ENCODE measurements at places on chromosomes 1 and 21.

- no peak for DNase-seq
Measured at GRCh38 chr1:221527302-221527701, 214.6 kb downstream of the DUSP10 start.

DNA sequence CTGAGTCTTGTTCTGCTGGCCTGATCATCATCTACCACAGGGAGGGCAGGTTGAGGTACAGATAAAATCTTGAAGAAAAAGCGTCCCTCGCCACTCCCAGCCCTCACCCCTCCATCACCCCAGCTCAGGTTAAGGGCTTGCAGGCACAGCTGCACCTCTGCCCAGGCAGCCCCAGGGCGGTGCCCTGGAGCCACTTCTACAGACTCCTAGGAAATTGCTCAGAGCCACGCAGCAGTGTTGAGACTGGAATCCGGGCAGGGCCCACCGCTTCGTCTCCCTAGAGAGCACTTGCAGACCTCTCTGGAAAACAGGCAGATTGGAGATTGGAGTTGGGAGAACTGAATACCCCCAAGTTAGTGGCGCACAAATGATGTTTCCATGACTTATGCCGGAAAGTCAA lies 35.3 kb downstream of the VN1R5 start:
- DNase-seq = no peak

- DNase-seq = no peak
Measured at GRCh38 chr1:113314600-113314999, 75.7 kb upstream of the MAGI3 start.

- DNase-seq = no peak
Measured at GRCh38 chr1:192435704-192436103, 118.9 kb downstream of the RGS21 start.

- DNase-seq = no peak
Measured at GRCh38 chr21:28602546-28602945, 390.1 kb downstream of the LTN1 start.

DNA sequence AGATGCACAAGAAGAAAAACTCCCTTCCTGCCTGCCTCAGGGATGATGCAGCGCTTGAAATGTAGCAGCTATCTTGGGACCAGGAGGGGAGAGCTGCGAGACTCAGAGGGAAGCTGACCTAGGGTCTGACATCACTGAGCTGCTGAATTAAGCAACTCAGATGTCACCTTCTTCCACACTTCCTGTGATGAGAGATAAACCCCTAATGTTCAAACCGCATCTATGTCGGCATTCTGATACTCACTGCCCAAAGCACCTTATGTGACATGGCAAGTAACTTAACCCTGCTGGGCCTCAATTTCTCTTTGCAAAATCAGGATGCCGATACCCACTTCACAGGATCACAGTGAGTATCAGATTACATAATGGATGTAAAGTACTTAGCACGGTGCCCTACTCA lies 9.1 kb upstream of the AK2 start:
- no peak for DNase-seq

DNA sequence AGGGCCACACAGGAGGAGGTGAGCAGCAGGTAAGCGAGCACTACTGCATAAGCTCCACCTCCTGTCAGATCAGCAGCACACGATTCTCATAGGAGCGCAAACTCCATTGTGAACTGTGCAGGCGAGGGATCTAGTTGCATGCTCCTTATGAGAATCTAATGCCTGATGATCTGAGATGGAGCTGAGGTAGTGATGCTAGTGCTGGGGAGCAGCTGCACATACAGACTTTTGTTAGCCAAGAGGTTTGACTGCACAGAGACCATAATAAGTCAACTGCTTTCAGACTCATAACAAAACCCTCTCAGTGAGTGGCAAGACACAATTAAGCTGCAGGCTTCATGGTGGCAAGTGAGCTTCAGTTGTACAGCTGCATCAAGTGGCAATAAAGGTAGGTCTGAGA lies 83.4 kb downstream of the PSMG1 start:
- DNase-seq = no peak

GRCh38 chr1:1019122-1019999 lies 559 bp upstream of the AGRN start:
- peak; percentile 77 for DNase-seq

- no peak for DNase-seq
Measured at GRCh38 chr1:174218983-174219382, 59.7 kb downstream of the RABGAP1L start.
